CD4-positive, alpha-beta T cell treated with Interleukin-15 for 4 hours (primary cell): ENCODE measurements at places on chromosomes 6 and 20.

GRCh38 chr6:156416391-156416790, 360.8 kb upstream of the ARID1B start:
- DNase-seq = no peak

DNA sequence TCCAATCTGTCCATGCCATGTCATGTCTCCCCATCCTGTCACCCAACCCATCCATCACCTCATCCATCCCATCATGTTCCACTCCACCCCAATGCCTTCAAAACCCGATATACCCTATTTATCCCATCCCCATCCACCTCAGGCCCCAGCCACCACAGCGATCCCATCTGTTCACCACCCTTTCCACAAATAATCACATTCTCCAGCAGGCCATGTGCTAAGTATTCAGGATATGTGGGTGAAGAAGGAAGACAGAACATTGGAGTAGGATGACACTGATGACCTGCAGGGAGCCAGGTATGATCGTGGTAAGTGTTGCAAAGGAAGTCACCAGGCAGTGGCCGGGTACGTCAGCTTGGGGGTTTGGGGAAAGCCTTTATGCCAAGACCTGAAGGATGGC, 48.8 kb downstream of the NPEPL1 start:
- DNase-seq = no peak

DNA sequence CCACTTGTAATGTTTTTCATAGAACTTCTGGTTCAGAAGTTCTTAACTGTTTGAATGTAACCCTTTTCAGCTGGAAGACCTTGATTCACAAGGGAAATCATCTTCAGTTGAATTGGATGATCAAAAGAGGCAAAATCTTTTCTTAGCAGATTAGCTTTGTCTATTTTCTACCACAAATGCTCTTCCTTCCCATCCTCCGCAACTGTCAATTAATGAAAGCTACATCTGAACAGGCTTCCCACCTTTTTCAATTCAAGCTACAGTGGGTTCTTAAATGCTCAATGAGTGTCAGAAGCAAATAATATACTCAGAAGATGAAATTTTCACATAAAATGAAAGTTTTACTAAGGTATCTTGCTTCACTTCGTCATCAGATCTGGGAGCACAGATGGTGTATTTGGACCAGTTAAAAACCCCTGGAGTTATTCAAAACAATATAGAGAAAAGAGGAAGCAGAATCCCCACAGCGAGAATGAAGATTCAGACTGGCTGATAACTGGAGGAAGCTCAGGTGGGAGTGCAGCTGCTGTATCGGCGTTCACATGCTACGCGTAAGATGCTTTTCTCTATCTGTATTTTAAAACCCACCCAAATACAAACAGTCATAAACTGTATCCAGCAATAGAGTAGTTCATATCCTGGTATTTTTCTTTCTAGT, 19.4 kb downstream of the QRSL1 start:
- no peak for DNase-seq

GRCh38 chr20:665276-665675, 10.3 kb downstream of the SCRT2 start:
- no peak for DNase-seq

GRCh38 chr6:14912226-14912625, 333.6 kb upstream of the JARID2 start:
- DNase-seq = no peak

DNA sequence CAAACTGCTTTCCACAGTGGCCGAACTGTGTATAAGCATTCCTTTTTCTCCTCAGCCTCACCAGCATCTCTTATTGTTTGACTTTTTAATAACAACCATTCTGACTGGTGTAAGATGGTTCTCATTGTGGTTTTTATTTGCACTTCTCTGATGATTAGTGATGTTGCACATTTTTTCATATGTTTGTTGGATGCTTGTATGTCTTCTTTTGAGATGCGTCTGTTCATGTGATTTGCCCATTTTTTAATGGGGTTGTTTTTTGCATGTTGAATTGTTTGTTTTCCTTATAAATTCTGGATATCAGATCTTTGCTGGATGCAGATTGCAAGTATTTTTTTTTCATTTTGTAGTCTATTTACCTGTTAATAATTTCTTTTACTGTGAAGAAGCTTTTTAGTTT, 11.2 kb upstream of the ZSCAN12 start:
- no peak for DNase-seq

- DNase-seq = no peak
Observed at GRCh38 chr6:28789553-28790083, 134.2 kb downstream of the TRIM27 start.

DNA sequence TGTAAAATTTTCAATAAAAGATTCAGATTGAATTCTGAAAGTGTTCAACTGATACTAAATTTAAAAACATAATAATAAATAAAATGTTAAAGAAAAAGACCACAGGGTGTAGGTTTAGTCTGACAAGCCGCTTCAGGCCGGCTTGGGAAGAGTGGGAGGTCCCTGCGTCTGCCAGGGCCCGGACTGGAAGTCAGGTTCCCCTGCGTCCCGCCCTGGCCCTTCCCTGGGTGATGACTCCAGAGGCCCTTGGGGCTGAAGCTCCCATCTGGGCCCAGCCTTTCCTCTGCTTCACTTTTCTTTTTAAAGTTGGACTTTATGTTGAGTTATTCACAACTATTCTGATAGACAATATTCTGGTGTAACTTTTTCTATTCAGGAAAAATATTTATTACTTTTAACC, 93.3 kb downstream of the SMOC2 start:
- DNase-seq = no peak

DNA sequence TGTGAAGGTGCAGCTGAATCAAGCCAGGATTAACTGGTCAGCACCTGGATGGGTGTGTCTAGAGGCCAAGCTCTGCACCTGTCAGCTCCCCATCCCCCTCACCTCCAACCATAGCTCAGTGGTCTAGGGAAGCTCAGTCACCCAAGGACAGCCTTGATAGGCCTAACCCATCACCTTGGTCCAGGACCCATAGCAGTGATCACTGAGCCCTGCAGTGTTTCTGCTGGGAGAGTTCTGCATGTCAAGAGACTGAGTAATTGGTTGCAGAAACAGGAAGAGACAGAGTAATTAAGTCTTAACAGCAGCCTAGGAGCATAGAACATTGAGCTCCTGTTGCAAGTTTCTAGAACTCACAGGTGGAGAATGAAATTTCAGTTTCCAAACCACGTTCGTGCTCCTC, 18.7 kb upstream of the RALGAPB start:
- no peak for DNase-seq

- no peak for DNase-seq
Observed at GRCh38 chr6:7568021-7568420, 22.0 kb upstream of the SNRNP48 start.

GRCh38 chr6:125262016-125263013, 39.5 kb downstream of the HDDC2 start:
- DNase-seq = no peak

GRCh38 chr20:47273591-47274235, 82.8 kb downstream of the ZMYND8 start:
- no peak for DNase-seq

GRCh38 chr6:154487367-154488247, 22.9 kb downstream of the CNKSR3 start:
- no peak for DNase-seq

GRCh38 chr6:41523915-41524633, 22.1 kb upstream of the FOXP4 start:
- no peak for DNase-seq

- DNase-seq = no peak
Observed at GRCh38 chr20:42130810-42131596, 512.8 kb upstream of the CHD6 start.

DNA sequence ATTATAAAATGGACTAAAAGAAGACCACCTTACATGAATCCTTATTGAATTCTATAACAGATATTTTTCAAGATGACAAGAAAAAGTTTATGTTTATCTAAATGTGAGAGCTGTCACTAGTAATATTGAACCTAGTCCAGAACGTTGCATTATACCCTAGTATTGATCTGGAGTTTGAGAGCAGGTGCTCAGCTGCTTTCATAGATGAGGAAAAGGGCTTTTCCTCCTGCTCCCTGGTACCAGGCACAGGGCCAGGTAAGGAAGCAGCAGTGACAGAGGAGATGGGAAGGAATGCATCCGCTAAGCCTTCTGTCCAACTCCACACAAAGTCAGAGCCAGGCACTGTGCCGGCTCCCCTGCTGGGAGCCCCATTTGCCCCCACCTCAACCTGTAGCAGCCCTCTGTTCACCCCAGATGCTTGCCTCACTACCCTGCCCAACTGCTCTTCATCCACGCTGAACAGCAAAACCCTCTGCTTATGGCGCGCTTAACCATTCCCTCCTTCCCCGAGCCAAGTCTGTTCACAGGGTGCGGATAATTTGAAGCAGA, 393.1 kb downstream of the FRK start:
- no peak for DNase-seq

DNA sequence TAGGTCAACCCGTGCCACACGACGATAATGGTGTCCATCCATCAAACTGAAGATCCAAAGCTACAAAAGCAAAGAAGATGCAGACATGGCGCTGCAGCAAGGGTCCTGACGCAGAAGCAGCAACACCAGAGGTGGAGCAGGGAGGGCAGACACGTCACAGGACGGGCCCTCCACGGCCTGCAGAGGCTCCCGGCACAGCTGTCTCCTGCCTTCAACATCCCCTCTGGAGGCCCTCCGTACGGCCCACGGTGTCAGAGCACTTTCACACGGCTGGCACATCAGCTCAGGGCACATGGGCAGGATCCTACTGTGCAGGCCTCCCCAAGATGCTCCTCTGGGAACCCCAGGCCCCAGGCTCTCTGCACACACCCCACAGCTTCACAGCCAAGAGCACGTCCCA, 37.6 kb downstream of the WDR27 start:
- no peak for DNase-seq

- no peak for DNase-seq
Observed at GRCh38 chr6:133306931-133307330, 65.8 kb downstream of the EYA4 start.

DNA sequence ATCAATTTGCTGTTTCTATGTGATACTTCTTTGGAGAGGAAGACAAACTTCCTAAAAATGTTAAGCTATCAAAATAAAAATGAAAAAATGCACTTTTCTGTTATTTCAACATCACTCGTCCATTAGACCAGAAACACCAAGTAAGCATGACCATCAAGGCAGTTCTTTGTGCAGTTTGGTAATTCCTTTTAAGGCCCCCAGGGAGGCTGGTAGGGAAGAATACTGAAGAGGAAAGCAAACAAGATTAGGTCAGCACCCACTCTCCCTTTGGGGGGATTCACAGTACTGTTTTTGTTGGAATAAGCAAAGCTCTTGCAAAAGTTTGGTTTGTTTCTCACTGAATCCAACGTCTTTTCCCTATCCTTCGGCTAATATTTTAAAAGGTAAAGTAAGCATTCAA, 206.8 kb upstream of the SLC35B3 start:
- DNase-seq = no peak

- DNase-seq = no peak
Observed at GRCh38 chr20:52497731-52498130, 306.2 kb upstream of the ZFP64 start.

DNA sequence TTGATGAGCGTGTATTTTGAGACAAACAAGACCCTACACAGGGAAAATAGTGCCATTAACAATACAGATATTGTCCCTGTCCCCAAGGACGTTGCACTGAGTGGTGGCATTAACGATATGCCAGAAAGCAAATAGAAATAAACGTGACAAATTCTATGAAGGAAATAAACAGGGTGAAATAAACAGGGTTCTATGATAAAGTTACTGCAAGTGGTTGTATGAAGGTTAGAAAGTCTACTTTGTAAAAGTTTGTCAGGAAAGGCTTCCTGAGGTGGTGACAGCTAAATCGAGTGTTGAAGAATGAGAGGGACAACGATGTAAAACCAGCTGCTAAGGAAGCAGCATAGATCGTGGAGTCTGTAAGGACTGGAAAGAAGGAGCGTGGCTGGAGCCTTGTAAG, 380.2 kb downstream of the LAMA2 start:
- DNase-seq = no peak

GRCh38 chr6:20584100-20584731, 50.0 kb downstream of the CDKAL1 start:
- DNase-seq = no peak

DNA sequence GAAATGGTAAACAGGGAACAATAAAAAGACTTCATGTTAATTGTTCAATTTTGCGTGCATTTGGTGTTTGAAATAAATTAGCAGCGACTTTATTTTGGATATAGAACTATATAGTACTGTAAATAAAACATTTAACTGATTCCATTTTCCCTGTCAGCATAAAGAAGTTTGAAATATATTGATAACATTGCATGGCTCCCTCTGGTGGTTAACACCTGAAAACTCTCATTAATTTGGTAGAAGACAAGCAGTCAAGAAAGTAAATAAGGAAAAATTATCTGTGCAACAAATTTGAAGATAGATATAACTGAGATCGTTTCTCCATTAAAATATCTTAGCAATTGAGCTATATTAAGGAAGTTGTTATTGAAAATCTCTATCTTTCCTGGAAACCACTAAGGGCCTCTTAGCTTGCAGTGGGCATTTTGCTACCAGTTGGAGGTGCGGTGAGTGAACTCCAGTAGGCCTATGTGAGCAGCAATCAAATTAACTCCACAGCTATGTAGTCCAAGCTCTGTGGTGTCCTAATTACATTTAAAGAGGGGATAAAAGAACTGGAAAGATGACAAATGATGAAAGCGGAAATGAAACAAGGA, 435.7 kb upstream of the FKBP1C start:
- no peak for DNase-seq

GRCh38 chr6:107977283-107977682, 19.3 kb upstream of the SEC63 start:
- DNase-seq = no peak

- DNase-seq = no peak
Observed at GRCh38 chr6:75588948-75589347, 12.7 kb upstream of the SENP6 start.

DNA sequence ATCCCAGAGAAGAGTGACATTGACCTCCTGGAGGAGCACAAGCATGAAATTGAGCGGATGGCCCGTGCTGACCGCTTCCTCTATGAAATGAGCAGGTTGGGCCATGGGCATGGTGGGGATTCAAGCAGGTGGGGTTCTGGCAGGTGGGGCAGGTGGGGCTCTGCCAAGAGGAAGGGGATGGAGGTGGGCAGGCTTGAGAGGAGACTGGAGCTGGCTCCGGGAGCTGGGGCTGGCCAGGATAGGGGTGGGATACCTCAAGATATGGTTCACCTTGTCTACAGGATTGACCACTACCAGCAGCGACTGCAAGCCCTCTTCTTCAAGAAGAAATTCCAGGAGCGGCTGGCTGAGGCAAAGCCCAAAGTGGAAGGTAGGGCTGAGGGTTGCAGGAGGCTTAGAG, 42.9 kb downstream of the MOCS1 start:
- DNase-seq = no peak

GRCh38 chr20:50438986-50439407, 71.2 kb upstream of the PTPN1 start:
- no peak for DNase-seq

DNA sequence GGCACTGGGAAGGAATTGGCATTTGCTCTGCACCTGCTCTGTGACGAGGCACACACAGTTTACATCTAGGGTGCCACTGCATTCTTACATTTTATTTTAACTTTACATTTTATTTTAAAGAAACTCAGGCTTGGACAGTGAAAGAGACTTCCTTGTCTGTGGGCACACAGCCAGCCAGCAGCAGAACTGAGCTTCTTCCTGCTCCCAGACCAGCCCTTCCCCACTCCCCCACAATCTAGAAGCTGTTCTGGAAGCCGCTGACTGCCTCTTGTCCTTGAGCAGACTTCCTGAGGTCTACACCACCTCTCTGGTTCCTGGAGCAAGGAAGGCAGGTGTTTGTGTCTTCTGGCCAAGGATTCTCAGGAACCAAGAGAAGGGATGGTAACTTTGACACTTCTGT, 27.9 kb upstream of the CD93 start:
- no peak for DNase-seq
